ENCODE measurements at places on chromosomes 5 and 9. TPM values are rescaled to one million over a fixed set of nuclear protein-coding genes. Genes with fewer than 3 reads are reported as not detected.

GRCh38 chr5:107672211-107673038 lies 1.7 kb upstream of the EFNA5 start:
- DNase-seq, result peak; percentile 95

DNA sequence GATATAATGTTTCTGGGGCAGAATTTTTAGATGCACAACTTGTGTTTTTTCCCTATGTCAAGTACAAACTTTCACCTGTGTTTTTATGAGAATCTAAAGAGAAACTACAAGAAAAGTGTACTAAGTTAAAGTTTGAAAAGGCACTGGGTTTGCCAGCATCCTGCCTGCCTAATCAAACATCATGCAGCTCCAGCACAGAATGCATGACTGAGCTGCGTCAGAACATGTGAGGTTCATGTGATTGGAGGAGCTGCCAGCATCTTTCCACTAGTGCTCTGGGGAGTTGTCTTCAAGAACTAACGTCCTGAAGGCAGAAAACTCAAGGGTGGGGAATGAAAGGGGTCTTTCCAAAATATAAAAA lies 46.1 kb upstream of the RIC1 start:
- no peak for DNase-seq

DNA sequence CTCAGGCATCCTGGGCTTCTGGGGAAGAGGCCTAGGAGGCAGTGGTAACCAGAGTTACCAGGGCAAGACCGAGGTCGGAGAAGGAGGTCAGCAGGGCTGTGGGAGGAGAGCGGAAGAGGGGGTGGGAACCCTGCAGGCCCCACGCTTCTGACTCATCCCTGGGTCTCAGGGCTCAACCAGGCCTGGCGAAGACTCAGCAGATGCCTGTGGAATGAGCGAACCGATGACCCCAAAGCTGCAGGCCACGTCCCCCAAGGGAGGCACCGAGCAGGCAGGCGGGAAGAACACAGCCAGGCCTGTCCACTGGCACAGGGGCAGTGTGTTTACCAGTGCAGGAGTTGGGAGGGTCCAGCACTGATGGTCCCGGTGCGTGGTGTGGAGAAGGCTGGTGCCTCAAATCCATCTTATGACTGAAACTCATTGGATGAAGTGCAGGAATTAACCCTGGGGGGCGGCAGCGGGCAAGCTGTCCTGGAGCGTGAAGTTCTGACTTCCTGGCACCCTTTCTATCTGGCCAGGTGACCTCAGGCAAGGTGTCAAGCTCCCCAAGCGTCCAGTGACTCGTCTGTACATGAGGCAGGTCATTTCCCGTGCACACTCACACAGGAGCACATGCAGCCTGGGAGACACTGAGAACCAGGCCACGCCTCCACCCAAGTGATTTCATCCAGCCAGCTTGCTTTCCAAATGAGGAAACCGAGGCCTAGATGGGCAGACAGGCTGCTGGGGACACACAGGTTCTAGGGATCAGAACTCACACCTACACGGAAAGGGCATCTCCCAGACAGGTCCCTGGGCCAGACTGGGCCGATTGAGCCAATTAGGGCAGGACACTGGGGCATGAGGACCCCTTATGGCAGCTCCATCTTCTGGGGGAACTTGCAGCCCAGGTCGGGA lies 69.1 kb downstream of the ADAMTS2 start:
- DNase-seq, result peak; percentile 54

- peak; percentile 94 for DNase-seq
Measured at GRCh38 chr5:33565324-33565723, 124.6 kb downstream of the TARS1 start.

DNA sequence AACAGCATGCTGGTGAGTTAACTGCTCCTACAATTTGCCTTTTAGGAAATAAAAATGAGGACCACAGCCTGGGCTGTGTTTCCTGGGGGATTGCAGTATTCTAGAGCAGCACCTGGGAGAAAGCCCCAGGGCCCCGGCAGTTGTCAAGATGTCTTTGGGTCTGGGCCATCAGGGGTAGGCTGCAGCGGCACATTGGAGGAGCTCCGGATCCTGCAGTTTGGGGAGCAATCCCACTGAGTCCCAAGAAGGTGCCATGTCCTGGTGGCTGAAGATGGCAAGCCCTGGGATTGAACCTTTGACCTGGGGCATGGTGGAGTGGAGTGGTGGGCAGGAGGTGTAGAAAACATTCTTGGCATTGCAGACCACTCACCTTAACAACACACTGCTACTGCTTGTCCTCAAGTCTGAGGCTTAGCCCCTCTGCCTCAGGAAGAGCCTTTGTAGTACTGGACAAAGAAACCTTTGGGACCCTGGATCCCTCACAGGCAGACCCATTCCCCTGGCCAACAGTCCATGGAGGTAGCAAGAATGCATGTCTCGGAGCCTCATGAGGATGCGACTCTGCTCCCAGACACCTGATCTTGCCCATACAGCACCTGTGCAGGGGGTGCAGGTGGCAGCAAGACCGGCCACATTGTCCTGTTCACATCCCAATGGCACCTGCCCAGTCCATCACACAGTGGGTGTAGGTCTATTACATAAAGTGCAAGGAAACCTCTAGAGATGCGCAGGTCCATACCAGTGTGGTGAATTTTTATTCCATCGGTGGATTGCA lies 159.1 kb upstream of the IRX2 start:
- DNase-seq, result no peak

ZFP37 gene
- total RNA-seq, result 2.4 TPM

- DNase-seq, result no peak
Measured at GRCh38 chr5:56270058-56270457, 36.9 kb upstream of the ANKRD55 start.

- no peak for DNase-seq
Measured at GRCh38 chr9:88773627-88774244, 217.5 kb upstream of the S1PR3 start.

- no peak for DNase-seq
Measured at GRCh38 chr9:133597316-133597957, 11.8 kb downstream of the FAM163B start.
